ENCODE measurements at places on chromosomes 16 and 17.

DNA sequence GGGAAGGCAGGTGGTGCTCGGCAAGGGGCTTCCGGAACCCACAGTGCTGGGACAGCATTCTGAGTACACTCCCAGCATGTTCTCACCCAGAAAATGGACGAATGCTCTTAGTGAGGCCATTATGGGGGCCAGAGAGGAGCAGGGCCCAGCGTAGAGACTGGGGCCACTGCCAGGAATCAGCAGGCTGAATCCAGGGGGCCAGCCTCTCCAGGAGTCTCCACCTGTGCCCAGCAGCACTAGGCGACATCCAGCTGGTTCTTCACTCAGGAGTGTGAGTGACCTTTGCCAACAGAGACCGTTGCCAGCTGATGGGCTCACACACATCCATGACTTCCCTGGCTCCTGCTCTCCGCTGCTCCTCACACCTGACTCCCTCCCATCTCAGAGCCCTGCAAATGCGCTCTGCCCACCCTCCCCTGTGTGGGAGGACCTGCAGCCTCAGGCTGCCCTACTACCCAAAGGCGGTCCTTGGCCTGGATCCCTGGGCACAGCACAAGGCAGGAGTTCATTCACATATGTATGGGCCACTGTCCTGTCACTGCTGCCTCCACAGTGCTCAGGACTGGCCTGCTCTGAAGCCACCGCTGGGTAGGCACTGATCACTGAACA, 5.1 kb downstream of the RHBDF1 start:
- DNase-seq: no peak

- no peak for DNase-seq
These were observed 22.5 kb downstream of the CLUAP1 start for GRCh38 chr16:3523281-3523680.

GRCh38 chr17:42409523-42410318, 13.3 kb downstream of the CAVIN1 start:
- DNase-seq: no peak

DNA sequence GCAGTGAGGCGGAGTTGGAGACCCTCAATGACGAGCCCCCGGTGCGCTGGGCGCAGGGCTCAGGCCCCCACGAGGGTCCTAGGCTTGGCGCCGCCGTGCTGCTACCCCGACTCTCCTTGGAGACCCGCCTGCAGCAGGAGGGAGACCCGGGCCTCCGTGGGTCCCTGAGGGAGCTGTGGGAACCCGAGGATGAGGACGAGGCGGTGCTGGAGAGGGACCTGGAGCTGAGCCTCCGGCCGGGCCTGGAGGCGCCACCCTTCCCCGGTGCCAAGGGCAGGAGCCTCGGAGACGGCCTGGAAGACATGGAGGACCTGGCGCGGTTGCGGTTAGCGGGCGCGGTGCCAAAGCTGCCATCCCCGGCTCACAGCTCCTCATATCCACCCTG, 2.3 kb downstream of the MYO15B start:
- no peak for DNase-seq

DNA sequence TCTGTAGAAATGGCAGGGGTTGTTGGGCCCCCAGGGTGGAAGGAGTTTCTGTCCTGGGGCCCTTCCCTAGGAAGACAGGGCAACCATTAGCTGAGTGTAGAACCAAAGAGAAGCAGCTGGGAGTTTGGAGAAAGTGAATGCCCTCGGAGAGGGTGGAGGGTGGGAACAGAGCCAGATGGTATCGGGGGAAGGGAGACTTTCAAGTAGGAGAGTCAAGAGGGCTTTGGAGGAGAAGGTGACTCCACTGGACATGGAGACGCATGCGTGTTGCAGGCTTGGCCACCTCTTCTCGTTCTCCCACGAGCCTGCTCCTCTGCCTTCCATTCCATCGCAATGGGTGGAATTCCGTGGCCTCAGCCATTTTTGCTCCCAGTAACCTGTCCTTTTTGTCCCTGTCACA, 19.4 kb downstream of the SLC47A1 start:
- DNase-seq: no peak

- no peak for DNase-seq
These were observed 13.2 kb downstream of the SLC6A4 start for GRCh38 chr17:30222251-30222650.

DNA sequence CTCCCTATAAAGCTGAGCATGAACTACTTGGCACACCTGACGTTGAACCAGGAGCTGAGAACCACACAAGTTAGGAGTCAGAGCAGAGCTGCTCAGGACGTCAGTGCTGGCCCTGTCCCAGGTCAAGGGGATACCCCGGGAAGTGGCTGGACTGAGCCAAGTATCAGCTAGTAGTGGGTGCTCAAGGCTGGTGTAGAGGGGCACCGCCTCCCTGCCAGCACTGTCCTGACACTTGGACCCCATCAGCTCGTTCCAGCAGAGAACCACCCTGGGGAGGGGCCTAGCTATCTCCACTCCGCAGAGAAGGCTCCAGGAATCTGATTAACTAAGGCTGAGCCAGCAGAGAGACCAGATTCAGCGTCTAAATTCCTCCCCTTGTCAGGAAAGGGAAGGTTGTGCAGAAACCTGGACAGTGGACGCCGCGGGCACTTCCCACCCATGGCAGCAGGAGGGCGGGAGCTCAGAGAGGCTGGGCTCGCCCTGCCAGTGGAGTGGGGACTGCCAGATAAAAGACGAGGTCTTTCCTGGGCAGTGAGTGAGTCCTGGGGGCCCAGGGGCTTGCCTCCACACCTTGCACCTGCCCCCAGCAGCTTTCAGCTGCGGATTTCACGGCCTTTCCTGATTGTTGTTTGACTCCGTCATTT, 21.0 kb downstream of the C16orf90 start:
- no peak for DNase-seq

DNA sequence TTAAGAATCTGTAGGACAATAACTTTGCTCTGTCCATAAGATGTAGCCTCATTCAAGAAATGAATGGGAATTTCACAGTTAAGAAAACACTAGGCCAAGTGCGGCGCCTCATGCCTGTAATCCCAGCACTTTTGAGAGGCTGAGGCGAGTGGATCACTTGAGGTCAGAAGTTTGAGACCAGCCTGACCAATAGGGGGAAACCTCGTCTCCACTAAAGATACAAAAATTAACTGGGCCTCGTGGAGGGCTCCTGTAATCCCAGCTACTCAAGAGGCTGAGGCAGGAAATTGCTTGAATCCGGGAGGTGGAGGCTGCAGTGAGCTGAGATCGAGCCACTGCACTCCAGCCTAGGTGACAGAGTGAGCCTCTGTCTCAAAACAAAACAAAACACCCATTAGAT, 19.9 kb upstream of the RSL1D1 start:
- DNase-seq: no peak

DNA sequence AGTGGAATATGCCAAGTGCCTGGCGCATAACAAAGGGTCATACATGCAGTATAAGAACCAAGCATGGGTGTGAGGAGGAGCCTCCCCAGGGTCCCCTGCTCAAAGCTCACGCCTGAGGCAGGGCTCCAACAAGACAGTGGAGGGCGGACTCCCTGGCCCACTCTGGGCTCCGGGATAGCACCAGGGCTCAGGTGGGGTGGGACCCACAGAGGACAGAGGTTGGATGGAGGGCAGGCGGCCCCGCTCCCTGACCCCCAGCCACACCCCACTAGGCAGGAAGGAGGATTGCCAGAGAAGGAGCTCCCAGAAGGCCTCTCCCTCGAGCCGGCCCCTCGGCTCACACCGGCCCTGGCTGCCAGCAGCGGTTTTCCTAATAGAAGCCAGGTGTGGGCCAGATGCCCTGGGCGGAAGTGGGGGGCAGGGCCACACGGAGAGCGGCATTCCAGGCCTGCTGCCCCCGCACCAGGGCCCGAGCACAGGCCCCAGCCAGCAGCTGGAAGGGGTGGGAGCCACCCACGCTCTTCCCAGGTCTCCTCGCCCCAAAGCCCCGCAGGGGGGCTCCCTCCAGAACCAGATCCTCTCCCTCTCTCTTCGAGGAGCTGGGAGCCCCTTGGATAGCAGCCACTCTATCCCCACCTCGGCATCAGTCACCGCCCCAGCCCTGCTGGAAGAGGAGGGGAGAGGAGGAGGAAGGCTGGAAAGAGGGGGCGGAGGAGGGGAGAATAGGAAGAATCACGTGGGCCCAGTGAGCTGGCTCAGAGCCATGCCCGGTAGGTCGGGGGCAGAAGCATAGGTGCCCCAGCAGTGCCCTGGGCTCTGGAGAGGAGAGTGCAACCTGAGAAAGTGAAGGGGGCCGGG, 21.0 kb downstream of the VASN start:
- no peak for DNase-seq

DNA sequence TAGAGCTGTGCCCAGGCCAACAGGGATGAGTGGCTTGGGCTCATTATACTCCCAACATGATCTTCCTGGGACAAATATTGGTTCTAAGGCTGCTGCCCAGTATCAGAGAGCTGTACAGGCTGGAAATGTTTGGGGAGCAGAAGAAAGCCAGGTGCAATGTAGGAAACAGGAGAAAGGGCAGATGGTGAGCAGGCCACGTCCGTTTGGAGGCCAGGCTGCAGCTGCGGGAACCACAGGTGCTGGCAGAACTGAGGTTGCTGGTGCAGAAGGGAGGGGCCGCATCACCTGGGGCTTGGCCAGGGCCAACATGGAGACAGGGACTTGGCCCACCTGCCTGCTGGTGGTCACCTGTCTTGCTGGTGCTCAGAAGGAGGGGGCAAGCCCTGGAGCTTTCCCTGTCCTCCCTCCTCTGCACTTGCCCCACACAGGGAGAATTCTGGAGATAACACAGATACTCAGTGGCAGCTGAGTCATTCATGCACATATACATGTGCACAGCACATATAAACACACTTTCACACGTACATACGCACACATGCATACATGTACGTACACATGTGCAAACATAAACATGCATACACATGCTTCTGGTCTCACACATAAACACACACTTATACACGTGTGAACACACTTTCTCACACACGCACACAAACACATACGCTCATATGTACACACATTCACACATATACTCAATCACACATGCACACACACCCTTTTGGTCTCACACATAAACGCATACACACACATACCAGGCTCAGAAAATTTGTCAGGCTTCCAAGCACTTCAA, 67.7 kb downstream of the WSCD1 start:
- peak; percentile 70 for DNase-seq

- peak; percentile 35 for DNase-seq
These were observed 539 bp downstream of the LRRC45 start for GRCh38 chr17:82023447-82024241.

DNA sequence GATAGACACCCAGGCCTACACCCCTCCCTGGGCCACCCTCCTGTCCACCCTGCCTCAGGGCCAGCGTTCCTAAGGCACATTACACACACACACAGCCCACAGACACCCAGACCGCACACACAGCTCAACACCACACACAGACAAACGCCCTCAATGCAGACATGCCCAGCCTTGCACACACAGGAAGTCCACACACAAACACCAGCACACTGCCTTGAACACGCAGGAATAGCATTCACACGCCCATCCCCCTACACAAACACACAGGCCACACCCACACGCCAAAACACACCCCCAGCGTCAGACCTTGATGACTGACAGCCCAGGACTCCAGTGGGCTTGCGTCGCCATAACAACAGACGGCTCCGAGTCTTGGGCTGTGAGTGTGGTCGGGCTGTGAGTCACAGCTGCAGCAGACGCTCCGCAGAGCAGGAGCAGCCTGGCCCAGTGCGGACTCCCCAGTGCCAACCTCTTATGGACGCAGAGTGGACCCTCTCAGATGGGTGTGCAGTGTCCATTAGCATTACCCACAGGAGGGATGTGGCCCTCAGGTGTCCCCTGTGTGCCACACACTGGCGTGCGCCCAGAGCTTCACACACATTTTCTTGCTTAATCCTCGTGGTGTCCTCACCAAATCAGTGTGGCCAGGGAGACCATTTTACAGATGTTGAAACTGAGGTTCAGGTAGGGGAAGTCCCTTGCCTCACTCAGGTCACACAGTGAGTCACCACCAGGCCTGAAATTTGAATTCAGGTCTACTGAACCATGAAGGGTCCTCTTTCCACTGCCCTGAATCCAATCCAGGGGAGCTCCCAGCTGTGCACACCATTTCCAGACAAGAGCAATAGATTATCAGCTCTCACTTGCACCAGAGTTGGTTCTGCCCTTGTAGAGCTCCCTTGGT, 17.8 kb upstream of the RAI1 start:
- no peak for DNase-seq

- no peak for DNase-seq
These were observed 130.0 kb downstream of the KATNIP start for GRCh38 chr16:27679899-27680298.

GRCh38 chr17:10616502-10617119, 40.5 kb downstream of the MYH3 start:
- peak; percentile 72 for DNase-seq

DNA sequence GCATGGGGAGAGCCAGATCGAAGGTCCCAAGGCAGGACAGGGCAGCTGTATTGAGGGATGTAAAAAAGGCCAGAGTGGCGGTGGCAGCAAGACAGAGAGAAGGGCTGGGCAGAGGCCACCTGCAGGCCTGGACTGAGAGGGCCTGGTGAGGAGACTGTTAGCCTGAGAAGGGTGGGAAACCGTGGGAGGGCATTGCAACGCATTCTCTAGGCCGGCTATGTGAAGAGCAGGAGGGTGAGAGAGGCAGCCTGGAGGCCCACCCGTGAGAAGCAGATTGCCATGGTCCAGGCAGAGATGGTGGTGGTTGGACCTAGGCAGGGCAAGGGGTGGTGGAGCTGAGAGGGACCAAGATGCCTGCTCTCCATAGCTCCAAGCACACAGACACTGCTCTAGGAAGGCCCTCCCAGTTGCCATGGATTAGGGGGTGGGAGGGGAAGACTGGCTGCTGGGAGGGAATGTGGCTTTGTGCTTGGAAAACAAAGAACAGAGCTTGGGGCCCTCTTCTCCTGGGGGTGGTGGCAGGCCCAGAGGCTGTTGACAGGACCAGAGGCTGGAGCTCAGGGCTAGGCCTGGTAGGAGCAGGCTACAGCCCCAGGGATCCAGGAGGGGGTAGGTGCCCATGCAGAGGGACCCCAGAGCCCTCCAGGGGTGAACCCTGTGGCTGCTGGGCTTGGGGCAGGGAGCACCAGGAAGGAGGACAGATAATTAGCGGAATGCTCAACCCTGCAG, 12.4 kb upstream of the TCAP start:
- no peak for DNase-seq

GRCh38 chr16:50742576-50743200, 802 bp downstream of the CYLD start:
- peak; percentile 47 for DNase-seq

GRCh38 chr16:27314161-27314723, 468 bp downstream of the IL4R start:
- no peak for DNase-seq

DNA sequence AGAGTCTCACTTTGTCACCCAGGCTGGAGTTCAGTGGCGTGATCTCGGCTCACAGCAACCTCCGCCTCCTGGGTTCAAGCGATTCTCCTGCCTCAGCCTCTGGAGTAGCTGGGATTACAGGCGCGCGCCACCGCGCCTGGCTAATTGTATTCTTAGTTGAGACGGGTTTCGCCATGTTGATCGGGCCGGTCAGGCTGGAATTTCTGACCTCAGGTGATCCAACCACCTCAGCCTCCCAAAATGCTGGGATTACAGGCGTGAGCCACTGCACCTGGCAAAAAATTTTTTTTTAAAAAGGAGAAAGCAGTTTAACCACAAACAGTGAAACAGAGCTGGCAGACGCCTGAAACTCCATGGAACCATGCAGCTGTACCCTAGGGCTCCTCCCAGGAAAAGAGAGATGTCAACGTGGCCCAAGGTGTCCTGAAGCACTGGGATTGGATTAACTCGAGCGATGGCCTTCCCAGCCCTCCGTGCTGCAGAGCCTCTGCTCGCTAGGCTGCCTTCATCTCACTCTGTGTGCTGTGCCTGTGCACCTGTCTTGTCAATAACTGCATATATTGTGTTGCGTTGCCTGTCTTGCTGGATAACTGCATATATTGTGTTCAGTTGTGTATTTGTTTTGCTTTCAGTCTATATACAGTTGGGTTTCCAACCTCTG, 29.6 kb upstream of the FOXK2 start:
- no peak for DNase-seq

- DNase-seq: peak; percentile 94
These were observed 555 bp downstream of the NUP88 start for GRCh38 chr17:5418858-5419355.
